ENCODE measurements at places on chromosomes 16 and 17.

DNA sequence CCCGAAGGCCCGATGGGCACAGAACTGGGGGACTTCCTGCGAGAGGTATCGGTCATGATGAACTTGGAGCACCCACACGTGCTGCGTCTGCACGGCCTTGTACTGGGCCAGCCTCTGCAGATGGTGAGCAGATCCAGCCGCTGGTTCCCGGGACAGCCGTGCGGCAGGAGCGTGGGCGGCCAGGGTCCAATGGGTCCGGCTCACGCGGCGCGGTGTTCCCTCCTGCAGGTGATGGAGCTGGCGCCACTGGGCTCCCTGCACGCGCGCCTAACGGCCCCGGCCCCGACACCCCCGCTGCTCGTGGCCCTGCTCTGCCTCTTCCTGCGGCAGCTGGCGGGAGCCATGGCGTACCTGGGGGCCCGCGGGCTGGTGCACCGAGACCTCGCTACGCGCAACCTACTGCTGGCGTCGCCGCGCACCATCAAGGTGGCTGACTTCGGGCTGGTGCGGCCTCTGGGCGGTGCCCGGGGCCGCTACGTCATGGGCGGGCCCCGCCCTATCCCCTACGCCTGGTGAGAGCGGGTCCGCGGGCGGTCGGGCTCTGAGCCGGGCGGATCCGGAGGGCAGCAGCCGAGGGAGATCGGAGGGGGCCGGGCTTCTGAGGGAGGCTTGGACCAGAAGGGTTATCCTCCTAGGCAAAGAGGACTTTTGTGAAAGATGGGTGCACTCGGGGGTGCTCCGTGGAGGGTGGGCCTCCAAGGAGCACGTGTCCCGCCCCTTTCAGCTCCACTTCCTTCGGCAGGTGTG lies 3.0 kb downstream of the TNK1 start:
- no peak for DNase-seq

GRCh38 chr16:71297341-71297634 lies 8.1 kb upstream of the CMTR2 start:
- no peak for DNase-seq

DNA sequence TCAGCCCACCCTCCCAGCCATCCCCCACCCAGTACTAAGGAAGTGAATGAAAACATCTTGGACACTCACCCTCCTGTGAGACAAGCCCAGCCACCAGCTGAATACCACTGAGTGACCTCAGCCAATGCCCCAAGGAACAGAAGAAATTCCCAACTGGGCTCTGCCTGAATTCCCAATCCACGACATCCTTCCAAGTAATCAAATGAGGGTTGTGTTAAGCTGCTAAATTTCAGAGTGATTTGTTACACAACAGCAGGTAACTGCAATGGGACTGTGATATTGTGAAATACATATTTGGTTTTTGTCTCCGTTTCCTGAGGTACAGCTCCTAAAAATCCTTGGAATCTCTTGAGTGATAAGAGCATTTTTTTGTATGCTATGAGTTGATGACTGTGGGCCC lies 578.7 kb upstream of the CDH11 start:
- DNase-seq, result no peak

GRCh38 chr17:77437017-77437416 lies 296.2 kb downstream of the SEC14L1 start:
- no peak for DNase-seq

- DNase-seq, result no peak
Observed at GRCh38 chr17:80349751-80350150, 65.2 kb upstream of the ENDOV start.

GRCh38 chr17:54153423-54153822 lies 330.7 kb downstream of the KIF2B start:
- no peak for DNase-seq

DNA sequence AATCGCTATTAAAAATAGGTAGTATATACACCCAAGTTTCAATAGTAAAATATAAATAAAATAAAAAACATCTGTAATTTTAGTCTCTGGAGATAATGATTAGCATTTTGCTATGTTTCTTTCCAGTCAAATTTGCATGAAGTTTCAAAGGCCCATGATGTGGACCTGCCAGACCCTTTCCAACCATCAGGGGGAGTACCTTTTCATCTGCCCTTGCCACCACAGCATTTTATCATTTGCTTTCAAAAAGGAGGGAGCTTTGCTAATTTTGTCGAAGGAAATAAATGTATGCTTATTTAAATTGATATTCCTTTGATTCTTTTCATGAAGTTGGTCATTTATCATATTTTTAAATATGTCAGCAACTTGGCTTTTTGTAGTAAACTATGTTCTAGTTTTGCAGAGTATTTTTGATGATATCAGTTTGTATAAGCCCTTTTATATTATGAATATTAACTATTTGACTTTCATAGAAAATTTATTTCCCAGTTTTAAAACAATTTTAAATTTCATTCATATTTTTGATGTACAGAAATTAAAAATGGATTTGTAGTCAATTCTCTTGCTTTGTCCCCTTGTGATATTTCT lies 115.2 kb upstream of the NETO2 start:
- DNase-seq, result peak; percentile 12

GRCh38 chr16:67311607-67312488 lies 14.7 kb downstream of the KCTD19 start:
- no peak for DNase-seq

DNA sequence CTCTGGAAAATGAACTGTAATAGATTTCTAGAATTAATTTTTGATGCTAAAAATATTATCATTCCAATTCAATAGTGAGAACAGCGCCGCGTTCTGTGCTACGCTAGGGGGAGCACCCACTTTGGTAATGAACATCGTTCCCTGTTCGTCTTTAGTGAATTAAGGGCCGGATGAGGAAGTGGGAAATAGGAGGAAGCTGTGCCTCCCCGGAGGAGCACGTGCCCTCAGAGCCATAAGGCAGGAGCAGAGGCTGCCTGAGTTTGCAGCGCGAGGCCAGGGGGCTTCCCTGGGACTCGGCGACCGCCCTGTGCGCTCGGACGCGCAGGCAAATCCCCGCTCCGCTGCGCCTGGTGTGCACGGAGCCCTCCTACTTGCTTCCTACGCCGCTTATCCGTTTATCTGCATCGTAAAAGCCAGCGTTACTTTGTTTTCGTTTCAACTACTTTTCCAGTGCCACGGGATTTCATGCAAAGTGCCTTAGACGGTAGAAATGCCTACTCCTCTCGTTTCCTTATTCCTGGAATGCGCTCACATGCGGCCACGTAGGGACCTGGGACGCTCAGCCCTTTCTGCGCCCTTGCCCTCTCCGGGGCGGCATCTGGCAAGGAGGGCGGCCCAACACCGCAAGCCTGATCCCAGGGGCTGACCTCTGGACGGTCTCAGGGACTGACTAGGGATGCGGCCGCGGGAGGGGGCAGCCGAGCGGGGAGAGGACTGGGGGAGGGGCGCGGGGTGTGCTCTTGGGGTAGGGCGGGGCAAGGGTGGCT lies 76.4 kb downstream of the KCNJ12 start:
- DNase-seq, result no peak

Measured in HuH-7.5 (cell line).